Thymus (tissue), 14 donors: ENCODE measurements at places on chromosomes 7 and 10. TPM values are rescaled to one million over a fixed set of nuclear protein-coding genes. Genes with fewer than 3 reads are reported as not detected.
A peak's percentile ranks its signal among the peaks of the same experiment; 100 is the strongest.

CPSF4 gene
- total RNA-seq: 19.0 TPM

GIMAP8 gene
- total RNA-seq: 6.1 TPM

SAP25 gene
- total RNA-seq: 7.7 TPM

CDC14C gene
- not detected for total RNA-seq

PNLIPRP2 gene
- not detected for total RNA-seq

PLEKHS1 gene
- total RNA-seq: under 0.01 TPM

SDHAF3 gene
- total RNA-seq: 23.9 TPM

ZNF775 gene
- total RNA-seq: 7.6 TPM

EBF3 gene
- 1.5 TPM for total RNA-seq

NKX1-2 gene
- 0.05 TPM for total RNA-seq

IGF2BP3 gene
- total RNA-seq: 16.5 TPM

OR6V1 gene
- not detected for total RNA-seq

PPP1R3C gene
- 1.2 TPM for total RNA-seq

STEAP1 gene
- 0.33 TPM for total RNA-seq

IL6 gene
- total RNA-seq: 0.24 TPM

DNA sequence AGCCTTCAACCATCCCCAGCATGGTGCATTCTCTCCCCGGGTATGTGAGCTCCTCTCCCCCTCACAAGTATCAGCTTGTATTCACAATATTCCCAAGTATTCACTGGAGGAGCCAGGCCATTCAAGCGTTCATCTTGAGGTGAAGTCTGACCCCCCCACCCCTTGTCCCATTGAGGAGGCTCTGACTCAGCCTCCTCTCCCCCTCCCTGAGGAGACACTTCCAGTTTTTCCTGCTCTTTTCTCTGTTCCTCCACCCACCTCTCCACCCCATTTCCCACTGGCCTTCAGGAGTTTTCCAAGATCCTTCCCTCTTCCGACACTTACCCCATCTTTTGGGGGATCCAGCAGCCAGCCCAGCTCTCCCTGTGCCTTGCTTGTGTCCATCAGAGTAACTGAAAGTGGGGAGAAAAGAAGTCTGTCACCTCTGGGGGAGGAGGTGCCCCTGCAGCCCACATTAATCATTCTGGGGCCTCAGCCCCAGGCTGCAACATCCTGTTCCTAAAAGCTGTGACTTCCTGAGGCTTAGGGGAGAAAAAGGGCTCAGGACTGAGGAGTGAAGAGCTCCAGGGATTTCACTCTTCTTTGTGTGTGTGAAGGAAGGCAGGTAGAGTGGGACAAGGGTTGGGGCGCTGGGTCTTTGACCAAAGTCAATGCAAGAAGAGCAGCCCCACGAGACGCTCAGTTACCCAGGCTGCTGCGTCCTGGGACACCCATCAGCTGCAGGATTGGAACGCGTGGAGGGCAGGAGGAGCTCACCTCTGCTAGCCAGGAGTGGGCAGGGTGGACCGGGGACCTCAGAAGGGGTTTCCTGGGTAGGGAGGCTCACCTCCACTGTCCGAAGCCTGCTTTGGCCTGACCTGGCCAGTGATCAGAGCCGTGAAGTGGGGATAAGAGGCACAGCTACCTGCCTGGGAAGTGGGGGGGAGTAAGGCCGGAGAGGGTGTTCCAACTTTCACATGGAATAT, 1.1 kb downstream of the EPHA1 start:
- peak overlapping the region; percentile 60 for H3K4me3 ChIP-seq
- no peaks in the 10 kb centered on the region for H3K36me3 ChIP-seq
- DNase-seq: peak; percentile 86
- H3K4me1 ChIP-seq: peaks cover 53% of the 10 kb centered on the region
- H3K27me3 ChIP-seq: no peaks in the 10 kb centered on the region
- H3K27ac ChIP-seq: peak overlapping the region; percentile 32

- DNase-seq: no peak
- no peak overlapping the region for H3K4me3 ChIP-seq
- no peaks in the 10 kb centered on the region for H3K4me1 ChIP-seq
- no peaks in the 10 kb centered on the region for H3K36me3 ChIP-seq
Observed at GRCh38 chr7:132536654-132537395, 39.4 kb downstream of the PLXNA4 start.

- no peaks in the 10 kb centered on the region for H3K27me3 ChIP-seq
- no peak overlapping the region for H3K4me3 ChIP-seq
- no peaks in the 10 kb centered on the region for H3K36me3 ChIP-seq
Observed at GRCh38 chr7:18352339-18353255, 143.0 kb upstream of the HDAC9 start.

GRCh38 chr7:85185424-85186082, 1.3 kb downstream of the SEMA3D start:
- peaks cover 21% of the 10 kb centered on the region for H3K27me3 ChIP-seq
- DNase-seq: peak; percentile 4
- no peak overlapping the region for H3K27ac ChIP-seq
- no peaks in the 10 kb centered on the region for H3K36me3 ChIP-seq

GRCh38 chr10:122882766-122883165, 3.4 kb upstream of the FAM24B start:
- no peaks in the 10 kb centered on the region for H3K36me3 ChIP-seq
- H3K4me1 ChIP-seq: peaks cover 9% of the 10 kb centered on the region
- no peaks in the 10 kb centered on the region for H3K27me3 ChIP-seq
- DNase-seq: no peak
- no peak overlapping the region for H3K4me3 ChIP-seq

DNA sequence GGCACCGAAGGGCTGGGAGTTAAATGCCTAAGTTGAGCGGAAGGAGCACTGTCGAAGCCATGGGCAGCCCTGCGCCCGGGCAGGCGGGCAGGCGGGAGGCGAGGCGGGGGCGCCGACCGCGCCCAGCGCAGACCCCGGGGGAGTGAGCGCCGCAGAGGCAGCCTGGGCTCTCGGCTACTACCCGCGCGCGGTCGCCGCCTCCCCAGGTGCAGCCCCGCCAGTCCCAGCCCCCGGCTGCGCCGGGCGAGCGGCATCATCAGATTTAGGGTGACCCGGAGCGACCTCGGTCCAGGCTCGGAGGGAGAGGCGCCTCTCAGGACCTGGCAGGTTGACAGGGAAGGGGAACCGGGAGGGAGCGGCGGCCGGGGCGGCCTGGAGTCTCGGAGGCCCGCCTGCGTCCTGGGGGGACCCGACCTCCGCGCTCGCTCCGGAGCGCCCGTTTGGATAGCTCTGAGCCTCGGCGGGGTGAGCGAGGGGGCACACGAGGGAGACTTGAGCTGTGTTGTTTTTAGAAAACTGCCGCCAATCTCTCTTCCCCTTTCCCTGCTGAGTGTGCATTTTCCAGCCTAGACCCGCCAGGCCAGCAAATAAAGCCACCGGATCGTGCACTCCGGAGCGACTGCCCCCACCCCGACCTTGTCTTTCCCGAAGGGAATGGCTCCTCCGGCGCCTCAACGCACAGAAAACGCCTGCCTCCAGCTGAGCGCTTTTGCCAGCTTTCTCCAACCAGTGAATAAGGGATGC, 2.3 kb upstream of the NRP1 start:
- H3K27me3 ChIP-seq: peaks cover 78% of the 10 kb centered on the region
- H3K27ac ChIP-seq: peak overlapping the region; percentile 60
- no peaks in the 10 kb centered on the region for H3K36me3 ChIP-seq
- H3K4me1 ChIP-seq: peaks cover 8% of the 10 kb centered on the region

DNA sequence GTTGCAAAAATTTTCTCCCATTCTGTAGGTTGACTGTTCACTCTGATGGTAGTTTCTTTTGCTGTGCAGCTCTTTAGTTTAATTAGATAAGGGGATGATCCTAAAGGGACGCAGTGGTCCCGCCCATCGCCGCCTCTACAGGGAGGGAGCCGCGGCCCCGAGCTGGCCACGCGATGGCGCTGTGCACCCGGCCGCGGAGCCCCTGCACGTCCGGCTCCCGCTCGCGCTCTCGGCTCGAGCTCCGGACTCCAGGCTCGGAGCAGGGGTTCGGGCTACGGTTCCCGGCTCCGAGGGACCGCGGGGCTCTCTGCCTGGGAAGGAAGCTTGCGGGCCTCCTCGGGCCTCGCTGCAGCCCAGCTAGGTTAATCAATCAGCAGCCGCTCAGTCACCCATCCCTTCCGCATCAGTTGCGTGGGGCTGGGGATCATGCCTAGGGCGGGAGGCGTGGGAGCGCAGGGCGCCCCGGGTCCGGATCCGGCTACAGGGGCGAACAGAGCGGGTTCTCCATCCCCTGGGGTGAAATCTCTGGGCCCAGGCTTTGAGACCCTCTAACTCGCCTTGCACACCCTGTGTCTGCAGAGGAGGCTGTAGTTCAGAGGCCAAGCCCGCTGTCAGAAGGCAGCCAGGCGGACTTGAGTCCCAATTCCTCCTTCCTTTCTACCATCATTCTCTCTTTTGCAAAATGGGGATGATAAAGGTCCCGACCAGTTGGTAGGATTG, 97.9 kb downstream of the WDR11 start:
- H3K4me3 ChIP-seq: no peak overlapping the region
- H3K27me3 ChIP-seq: peaks cover 22% of the 10 kb centered on the region
- no peaks in the 10 kb centered on the region for H3K4me1 ChIP-seq
- H3K36me3 ChIP-seq: no peaks in the 10 kb centered on the region
- no peak overlapping the region for H3K27ac ChIP-seq
- peak; percentile 32 for DNase-seq

DNA sequence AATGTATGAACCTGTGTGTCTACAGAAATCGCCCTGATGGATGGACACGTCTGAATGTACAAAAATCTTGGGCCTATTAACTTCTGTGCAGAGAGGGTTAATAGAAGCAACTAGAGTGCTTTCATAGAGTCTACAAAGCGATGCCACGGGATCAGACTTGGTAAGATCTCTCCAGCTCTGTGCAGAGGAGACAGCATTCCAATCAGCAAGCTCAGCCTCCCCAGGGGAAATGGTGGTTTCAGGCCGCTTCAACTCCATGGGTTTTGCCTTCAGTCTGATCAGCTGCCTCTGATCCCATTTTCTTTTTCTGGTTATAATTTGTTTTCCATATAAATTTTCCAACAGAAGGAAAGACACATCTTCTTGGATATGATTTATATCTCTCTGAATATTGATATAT, 35.1 kb upstream of the COBL start:
- H3K27ac ChIP-seq: no peak overlapping the region
- no peaks in the 10 kb centered on the region for H3K27me3 ChIP-seq
- no peak overlapping the region for H3K4me3 ChIP-seq

GRCh38 chr7:37495574-37496184, 47.0 kb upstream of the ELMO1 start:
- no peaks in the 10 kb centered on the region for H3K4me1 ChIP-seq
- no peaks in the 10 kb centered on the region for H3K36me3 ChIP-seq
- H3K27me3 ChIP-seq: no peaks in the 10 kb centered on the region

- H3K27ac ChIP-seq: no peak overlapping the region
- no peaks in the 10 kb centered on the region for H3K27me3 ChIP-seq
- no peaks in the 10 kb centered on the region for H3K4me1 ChIP-seq
- no peaks in the 10 kb centered on the region for H3K36me3 ChIP-seq
Observed at GRCh38 chr7:45230611-45231165, 73.1 kb downstream of the RAMP3 start.

GRCh38 chr10:71618176-71618575, 101.4 kb downstream of the C10orf105 start:
- no peak overlapping the region for H3K27ac ChIP-seq
- no peak for DNase-seq
- no peaks in the 10 kb centered on the region for H3K4me1 ChIP-seq
- no peak overlapping the region for H3K4me3 ChIP-seq
- no peaks in the 10 kb centered on the region for H3K27me3 ChIP-seq
- no peaks in the 10 kb centered on the region for H3K36me3 ChIP-seq

- no peak overlapping the region for H3K4me3 ChIP-seq
- no peaks in the 10 kb centered on the region for H3K36me3 ChIP-seq
- H3K4me1 ChIP-seq: no peaks in the 10 kb centered on the region
Observed at GRCh38 chr7:96414931-96415292, 93.0 kb upstream of the SLC25A13 start.

- H3K4me3 ChIP-seq: no peak overlapping the region
- H3K4me1 ChIP-seq: no peaks in the 10 kb centered on the region
- DNase-seq: no peak
Observed at GRCh38 chr7:8357536-8357935, 75.9 kb upstream of the NXPH1 start.

- DNase-seq: no peak
- no peaks in the 10 kb centered on the region for H3K36me3 ChIP-seq
- no peak overlapping the region for H3K27ac ChIP-seq
- no peaks in the 10 kb centered on the region for H3K4me1 ChIP-seq
Observed at GRCh38 chr10:62379394-62379793, 5.2 kb downstream of the ZNF365 start.

- H3K4me1 ChIP-seq: peaks cover 38% of the 10 kb centered on the region
- DNase-seq: no peak
- no peaks in the 10 kb centered on the region for H3K36me3 ChIP-seq
- no peaks in the 10 kb centered on the region for H3K27me3 ChIP-seq
Observed at GRCh38 chr7:37356911-37357636, 91.6 kb downstream of the ELMO1 start.

- H3K27ac ChIP-seq: no peak overlapping the region
- no peaks in the 10 kb centered on the region for H3K4me1 ChIP-seq
- DNase-seq: no peak
Observed at GRCh38 chr10:95504246-95504691, 56.9 kb downstream of the SORBS1 start.

DNA sequence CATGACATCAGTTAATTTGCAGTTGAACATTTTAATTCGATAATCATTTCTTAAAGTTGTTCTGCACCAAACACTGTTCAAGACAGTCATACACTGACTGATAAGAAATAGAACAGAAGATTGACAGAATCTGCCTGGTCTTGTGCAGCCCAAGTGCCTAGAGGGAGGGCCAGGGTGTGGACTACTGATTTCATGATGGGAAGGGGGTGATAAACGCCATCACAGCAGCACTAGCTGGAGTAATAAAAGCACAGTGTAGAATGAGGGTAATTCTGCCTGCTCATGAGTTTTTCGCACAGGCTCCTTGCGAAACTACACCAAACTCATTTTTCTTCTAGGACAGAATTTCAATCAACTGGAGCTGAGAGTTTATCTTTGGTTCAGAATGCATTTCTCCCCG, 270.1 kb downstream of the ARL4A start:
- H3K4me3 ChIP-seq: no peak overlapping the region
- no peaks in the 10 kb centered on the region for H3K27me3 ChIP-seq
- no peaks in the 10 kb centered on the region for H3K36me3 ChIP-seq
- no peak overlapping the region for H3K27ac ChIP-seq

- H3K27ac ChIP-seq: no peak overlapping the region
- no peaks in the 10 kb centered on the region for H3K27me3 ChIP-seq
- DNase-seq: no peak
- H3K36me3 ChIP-seq: no peaks in the 10 kb centered on the region
- H3K4me1 ChIP-seq: no peaks in the 10 kb centered on the region
- H3K4me3 ChIP-seq: no peak overlapping the region
Observed at GRCh38 chr10:119740096-119740495, 14.2 kb downstream of the INPP5F start.

DNA sequence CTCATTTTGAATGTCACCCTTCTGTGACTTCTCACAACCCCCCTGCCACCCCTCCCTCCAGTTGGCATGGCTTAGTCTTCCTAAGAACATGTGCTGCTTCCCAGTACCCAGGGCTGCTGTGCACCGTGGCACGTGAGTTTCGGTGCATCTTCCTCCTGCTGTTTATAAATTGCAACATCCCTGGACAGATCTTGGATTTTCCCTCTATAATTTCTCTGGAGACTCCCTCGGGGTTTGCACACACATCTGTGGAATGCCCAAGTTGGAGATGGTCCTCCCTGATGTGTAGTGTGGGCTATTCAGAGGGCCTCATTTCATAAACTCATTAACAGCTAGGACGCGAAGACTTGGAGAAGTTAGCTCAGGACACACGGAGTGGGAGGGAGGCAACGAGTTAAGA, 52.9 kb downstream of the IKZF1 start:
- H3K4me1 ChIP-seq: peaks cover 97% of the 10 kb centered on the region
- H3K4me3 ChIP-seq: no peak overlapping the region
- H3K36me3 ChIP-seq: peaks cover 44% of the 10 kb centered on the region

GRCh38 chr10:47164800-47165128, 135.2 kb upstream of the GDF10 start:
- no peak for DNase-seq
- peaks cover 14% of the 10 kb centered on the region for H3K4me1 ChIP-seq
- no peaks in the 10 kb centered on the region for H3K36me3 ChIP-seq
